Naive thymus-derived CD8-positive, alpha-beta T cell (primary cell): ENCODE measurements at places on chromosomes 7 and 10.

DNA sequence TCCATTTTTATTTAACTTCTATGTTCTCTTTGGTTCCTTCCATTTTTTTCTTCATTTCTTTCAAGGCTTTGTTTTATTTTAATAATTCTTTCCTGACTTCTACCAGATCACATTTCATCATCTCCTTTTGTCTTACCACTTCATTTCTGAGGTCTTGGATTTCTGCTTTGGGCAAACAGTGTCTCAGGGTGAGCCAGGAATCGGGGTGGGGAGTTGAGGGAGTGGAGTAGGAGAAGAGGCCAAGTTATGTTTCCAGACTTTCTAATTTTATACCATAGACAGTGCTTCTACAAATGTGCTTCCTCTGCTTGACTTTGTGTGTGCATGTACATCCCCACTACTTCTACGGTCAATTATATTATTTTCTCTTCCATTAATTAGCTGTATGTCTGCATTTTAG is 112.1 kb downstream of the PRKG1 start:
- no peak for DNase-seq

- DNase-seq: no peak
Measured at GRCh38 chr10:104309980-104310978, 28.0 kb downstream of the ITPRIP start.

DNA sequence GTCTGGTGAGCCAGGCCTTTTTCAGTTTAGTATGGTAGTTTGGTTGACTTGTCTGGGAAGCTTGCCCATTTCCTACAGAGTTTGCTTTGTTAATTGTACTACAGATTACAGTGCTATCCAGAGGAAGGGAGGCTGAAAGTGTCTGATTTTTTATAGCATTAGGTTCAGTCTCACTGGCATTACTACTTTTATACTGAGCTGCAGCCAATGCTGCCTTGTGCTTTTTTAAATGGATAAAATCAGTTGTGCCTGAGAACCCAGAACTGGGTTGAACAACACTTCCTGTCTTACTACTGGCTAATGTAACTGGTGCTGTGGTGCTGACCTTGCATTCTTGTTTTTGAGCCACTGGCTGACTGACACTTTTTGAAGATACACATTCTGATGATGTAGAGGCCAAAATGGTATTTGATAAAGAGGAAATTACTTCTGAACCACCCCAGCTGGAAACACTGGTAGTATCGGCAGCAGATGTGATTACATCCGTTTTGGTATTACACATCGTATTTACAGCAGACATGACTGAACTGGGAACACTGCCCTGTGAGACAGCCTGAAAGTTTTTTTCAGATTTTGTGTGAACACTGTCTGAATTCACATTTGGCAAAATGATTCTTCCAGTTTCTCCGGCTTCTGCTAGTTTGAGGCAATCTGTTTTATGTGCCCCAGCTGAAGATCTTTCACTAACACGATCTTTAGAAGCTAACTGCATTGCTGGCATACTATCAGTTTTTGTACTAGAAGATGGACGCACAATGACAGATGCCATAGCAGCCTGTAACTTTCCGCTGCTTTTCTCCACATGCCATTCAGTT is 74.1 kb downstream of the NRBF2 start:
- DNase-seq: no peak

DNA sequence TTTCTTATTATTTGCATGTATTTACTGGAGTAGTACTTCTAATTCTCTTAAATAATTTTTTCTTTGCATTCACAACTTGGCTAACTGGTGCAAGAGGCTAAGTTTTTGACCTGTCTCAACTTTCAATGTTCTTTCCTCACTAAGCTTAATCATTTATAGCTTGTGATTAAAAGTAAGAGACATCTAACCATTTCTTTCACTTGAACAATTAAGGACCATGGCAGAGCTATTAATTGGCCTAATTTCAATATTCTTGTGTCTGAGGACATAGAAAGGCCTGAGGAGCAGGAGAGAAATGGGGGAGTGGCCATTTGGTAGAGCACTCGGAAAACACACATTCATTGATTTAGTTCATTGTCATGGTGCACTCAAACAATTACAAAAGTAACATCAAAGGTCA is 141.4 kb upstream of the TMEM196 start:
- DNase-seq: no peak
